RKO (cell line): ENCODE measurements at places on chromosomes 5 and 9.

DNA sequence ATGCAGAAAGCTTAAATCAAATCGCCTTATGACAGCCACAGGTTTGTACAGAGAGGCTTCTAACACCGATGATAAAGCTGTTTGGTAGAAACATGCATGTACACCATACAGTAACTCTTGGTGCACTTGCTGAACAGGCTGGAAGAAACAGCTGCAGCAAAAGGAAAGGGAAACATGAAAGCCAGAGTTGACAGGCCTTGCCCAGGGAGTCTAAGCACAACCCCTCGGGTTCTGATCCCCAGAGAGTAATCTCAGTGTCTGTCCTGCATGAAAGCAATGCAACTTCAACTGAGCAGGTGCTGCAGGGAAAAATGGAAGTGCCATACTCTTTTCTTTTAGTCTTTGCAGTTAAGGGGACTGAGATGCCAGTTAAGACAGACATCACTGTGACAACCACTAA lies 419.9 kb downstream of the BNC2 start:
- DNase-seq = no peak

DNA sequence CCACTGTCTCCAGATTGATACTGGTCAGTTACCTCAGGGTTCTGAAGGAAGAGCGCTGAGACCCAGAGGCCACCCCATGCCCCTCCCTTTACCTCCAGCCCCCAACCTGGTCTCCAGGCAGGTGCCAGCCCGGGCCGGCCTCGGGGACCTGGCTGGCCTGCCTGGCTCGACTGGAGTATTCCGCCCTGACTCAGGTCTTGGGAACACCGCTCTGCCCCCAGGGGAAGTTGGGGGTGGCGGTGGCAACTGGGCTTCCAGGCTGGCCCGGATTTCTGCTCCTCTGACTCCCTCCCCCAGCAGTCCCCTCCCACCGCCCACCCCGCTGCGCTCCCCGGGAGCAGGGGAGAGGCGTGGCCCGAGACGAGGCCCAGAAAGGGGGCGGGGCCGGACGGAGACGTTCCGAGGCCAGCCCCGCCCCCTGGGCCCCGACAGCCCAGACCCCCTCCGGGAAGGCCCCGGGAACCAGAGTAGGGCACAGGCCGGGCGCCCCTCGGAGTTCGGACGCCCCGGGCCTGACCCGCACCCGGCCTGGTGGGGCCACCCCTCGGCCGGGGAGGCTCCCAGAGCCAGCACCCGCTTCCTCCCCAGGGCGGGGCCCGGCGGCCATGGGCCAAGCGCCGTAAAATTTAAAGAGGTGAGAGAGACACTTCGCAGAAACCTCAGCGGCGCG lies 82.5 kb upstream of the ZBTB43 start:
- DNase-seq = peak; percentile 93

GRCh38 chr5:6592601-6593000 lies 40.2 kb downstream of the NSUN2 start:
- DNase-seq = no peak

- no peak for DNase-seq
Measured at GRCh38 chr5:170747851-170748250, 35.7 kb upstream of the GABRP start.

- DNase-seq = no peak
Measured at GRCh38 chr5:40652441-40653220, 27.1 kb upstream of the PTGER4 start.

GRCh38 chr5:159566832-159567231 lies 236.5 kb upstream of the IL12B start:
- DNase-seq = no peak

DNA sequence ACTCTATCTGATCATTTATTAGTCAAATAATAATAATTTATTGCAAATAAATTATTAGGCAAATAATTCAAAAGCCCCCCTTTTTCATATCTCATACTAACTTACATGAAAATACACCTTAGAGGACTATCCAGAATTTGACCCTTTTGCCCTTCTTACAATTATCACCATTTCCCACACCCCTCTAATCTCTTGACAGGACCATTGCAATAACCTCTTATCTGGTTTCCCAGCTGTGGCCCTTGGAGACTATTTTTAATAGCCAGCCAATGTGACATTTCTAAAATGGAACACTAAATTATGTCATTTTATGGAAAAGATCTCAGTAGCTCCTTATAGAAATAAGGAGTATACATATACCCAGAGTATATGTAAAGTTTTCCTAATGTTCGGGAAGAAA lies 588.4 kb upstream of the COX7C start:
- DNase-seq = no peak
